ENCODE measurements at places on chromosomes 6 and 20. TPM values are rescaled to one million over a fixed set of nuclear protein-coding genes. Genes with fewer than 3 reads are reported as not detected.

The RBBP8NL gene
- not detected for total RNA-seq

The CMTR1 gene
- 35.1 TPM for total RNA-seq

The CLDN20 gene
- not detected for total RNA-seq

The FOXS1 gene
- not detected for total RNA-seq
